ENCODE measurements at places on chromosomes 16 and 17.

GRCh38 chr17:51673070-51673469 lies 412.7 kb downstream of the UTP18 start:
- no peak for DNase-seq

DNA sequence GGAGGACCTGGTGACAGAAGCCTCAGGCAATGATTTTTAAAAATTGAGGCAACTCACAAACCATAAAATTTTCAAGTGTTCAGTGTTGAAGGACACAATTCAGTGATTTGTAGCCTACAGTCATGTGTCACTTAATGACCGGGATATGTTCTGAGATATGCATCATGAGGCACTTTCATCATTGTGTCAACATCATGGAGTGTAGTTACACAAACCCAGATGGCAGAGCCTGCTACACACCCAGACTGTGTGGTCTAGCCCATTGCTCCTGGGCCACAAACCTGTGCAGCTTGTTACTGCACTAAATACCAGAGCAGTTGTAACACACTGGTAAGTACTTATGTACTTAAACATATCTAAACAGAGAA lies 1.6 kb downstream of the PRSS41 start:
- no peak for DNase-seq

DNA sequence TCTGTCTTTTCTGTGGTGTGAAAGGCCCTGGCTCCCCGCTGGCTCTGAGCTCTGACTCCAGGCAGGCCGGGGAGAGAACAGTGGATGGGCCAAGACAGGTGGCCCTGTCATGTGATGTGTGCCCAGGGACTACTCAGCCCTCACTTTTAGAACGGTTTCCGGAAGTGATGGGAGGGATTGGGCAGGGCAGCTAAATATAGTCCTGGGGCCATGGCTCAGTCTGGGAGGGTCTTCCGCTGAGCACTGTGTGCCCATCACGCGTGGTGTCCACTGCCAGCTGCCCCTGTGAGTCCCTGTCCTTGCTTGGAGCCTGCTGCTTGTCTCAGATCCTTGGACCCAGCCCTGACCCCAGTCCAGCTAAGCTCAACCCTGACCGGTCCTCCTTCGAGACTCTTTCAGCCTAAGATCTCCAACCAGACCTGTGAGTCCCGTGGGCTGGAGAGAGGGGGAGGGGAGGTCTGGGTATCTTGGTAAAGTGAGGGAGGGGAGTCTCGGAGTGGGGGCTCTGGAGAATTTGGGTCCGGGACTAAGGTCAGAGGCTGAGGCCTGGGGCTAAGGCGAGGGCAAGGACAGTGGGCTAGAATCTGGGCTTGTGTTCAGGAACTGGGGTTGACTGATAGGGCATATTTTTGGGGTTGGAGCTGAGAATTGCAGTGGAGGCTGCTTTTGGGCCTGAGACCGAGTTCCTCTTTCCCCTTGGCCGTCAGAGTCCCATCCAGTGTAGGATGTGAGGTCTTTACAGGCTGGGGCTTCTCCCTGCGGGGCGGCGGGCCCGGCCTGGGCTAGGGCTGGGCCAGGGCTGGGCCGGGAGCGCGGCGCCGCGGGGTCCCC lies at the start of gene TRIM72:
Gene TRIM72 (plus strand): TSS at position 243 of the 831 bp plus-strand sequence. CDS start 620 bp downstream, outside the sequence.
- no peak for DNase-seq

DNA sequence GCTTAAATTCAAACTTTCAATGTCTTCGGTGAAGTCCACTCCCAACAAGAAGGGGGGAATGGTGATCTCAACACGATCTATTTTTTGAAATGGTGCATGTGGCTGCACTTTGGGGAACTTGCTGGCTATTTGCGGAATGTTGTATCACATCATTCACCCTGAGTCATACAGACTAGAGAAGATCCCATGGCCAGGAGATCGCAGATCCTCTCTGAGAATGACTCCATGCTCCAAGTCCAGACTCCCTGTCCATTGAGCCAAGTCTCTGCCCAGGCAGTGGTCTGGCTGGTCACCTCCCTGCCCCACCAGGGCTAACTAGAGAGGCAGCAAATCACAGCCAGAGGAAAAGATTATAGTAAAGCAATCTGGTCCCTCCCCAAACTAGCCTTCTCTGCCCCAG lies 120.6 kb downstream of the XYLT1 start:
- DNase-seq: no peak

DNA sequence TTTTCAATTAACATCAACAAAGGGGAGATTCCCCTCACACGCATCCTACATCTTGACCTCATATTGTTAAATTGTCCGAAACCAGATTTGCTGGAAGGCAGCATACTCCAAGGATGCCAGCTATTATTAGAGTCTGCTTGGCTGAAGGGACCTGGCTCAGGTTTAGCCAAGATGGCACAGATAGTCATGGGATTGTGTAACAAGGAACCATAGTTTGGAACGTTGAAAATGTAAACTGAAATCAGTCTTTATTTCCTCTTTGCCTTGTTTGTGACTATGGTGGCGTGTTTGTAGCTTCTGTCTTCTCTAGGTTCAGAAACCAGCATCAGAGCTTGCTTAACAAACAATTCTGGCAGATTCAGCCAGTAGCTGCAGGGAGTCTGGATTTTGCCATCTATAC lies 5.9 kb downstream of the ARSG start:
- no peak for DNase-seq

GRCh38 chr17:20120836-20121235 lies 111.7 kb downstream of the SPECC1 start:
- no peak for DNase-seq

- no peak for DNase-seq
Measured at GRCh38 chr17:53626286-53626685, 196.4 kb upstream of the KIF2B start.

GRCh38 chr17:12619459-12620199 lies 46.1 kb upstream of the MYOCD start:
- no peak for DNase-seq

GRCh38 chr17:5869041-5869745 lies 201.0 kb upstream of the WSCD1 start:
- DNase-seq: no peak

GRCh38 chr17:36839256-36839655 lies 98.0 kb upstream of the LHX1 start:
- no peak for DNase-seq

- DNase-seq: no peak
Measured at GRCh38 chr17:79777120-79777893, 641 bp upstream of the CBX2 start.

- no peak for DNase-seq
Measured at GRCh38 chr17:29905879-29906167, 24.2 kb downstream of the SSH2 start.

All from activated gamma-delta T cell treated with anti-CD3 and anti-CD28 coated beads, Interleukin-2, amount 50 U/mL, for 16 hours (primary cell).